ENCODE measurements at places on chromosomes 4 and X.
A peak's percentile ranks its signal among the peaks of the same experiment; 100 is the strongest.

- DNase-seq, result no peak
Observed at GRCh38 chr4:26931451-26931850, 70.8 kb downstream of the STIM2 start.

DNA sequence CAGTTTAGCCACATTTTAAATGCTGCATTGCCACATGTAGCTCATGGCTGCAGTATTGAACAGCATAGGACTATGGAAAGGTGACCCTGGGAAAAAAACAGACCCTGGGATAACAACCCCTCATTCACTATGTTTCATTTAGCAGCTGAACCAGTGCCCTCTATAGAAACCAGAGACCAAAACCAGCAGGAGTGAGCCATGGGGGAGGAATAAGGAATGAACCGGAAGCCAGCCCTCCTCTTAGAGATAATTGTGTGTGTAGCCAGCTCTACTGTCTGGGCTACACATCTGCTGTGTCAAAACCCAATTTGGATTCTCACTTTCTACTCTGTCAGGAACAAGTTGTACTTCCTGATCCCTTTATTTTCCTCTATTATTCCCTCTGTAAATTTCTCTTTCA lies 158.5 kb upstream of the S100G start:
- no peak for DNase-seq

DNA sequence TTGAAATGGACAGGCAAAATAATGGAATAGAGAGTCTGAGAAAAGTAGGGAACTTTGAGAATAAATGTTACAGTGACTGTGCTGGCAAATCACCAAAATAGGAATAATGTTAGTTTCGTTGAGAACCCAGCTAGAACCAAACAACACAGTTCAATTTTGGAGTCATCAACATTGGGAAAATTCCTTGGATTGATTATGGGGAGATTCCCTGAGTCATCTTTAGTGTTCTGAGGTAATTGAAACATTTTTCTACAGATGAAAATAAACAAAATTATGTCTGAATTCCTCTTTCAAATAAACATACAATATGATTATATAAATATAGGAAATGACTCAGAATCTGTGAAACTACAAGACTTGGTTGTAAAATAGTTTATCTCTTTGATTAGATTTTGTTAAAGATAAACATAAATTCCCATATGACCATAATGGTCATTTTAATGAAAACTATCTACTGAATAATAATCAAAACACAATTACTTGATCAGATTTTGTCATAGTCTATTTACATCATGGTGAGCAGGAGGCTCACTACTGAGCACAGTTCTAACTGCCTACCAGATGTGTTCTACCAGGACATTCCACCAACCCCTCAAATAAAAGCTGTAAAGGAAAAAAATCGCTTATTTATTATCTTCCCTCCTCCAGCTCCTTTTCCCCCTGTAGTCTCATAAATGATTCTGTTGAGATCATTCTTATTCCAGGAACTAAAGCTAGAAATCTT lies 51.4 kb upstream of the GABRA2 start:
- no peak for DNase-seq

DNA sequence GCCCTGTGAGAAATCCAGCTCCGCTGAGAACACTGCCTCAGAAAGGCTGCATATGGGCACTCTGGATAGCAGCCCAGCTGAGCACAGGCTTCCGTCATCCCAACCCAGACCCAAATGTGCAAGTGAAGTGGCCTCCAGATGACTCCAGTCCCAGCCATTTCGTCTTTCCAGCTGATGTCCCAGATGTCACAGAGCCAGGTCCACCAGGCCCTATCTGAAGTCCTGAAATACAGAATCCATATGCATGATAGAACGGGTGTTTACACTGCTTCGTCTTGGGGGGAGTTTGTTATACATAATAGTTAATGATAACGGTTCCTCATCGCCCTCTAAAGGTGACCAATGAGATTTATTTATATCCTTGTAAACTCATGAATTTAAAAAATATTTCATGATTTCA lies 72.6 kb upstream of the TRIM2 start:
- DNase-seq, result no peak

DNA sequence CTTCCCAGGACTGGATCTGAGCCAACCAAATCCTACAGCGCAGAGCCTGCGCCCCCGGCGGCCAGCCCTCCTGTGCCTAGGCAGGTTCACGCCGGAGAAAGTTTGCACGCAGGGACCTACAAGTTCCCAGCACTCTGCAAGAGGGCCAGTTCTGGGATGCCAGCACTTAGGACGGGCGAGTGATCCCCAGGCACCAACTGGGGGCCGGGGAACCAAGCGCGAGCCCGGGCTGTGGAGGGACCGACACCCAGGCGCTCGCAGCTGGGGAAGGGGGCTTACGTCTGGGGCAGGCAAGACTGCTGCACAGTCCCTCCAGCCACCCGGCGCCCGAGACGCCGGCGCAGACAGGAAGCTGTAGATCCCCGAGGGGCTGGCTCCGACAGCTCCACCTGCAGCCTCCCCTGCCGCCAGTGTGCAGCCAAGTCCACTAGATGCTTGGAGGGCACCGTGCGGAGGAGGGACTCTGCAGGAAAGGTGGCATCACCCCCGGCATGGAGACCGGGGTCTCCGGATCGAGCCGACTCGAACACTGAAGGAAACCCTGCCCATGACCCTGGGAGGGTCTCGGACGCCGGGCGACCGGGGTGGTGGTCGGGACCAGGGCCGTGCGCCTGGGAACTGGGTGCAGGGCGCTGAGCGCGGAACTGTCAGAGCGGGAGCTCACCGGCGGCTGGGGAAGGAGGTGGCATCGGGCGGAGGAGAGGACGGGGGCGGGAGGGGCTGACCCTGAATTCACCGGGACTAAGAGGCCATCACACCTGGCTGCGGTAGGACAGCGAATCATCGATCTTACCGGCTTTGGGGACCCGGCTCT lies 566 bp downstream of the CORIN start:
- DNase-seq, result peak; percentile 40

DNA sequence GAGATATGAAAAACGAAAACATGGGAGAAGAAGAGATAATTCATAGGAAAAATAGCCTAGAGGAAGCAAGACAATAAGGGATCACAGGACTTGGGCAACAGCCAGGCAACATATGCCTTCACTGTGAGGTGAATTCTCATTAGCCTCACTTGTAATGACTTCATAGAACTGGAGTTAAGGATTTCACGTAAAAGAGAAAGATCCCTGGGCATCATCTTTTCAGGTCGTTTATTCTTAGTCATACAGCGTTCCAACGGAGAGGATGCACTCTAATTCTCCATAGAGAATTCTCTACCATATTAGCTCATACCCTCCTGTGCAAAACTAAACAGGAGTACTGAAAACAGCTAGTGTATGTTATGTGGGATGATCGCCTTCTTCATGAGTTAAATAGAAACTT lies 1.4 kb downstream of the PRKG2 start:
- no peak for DNase-seq

- DNase-seq, result no peak
Observed at GRCh38 chrX:84715315-84715714, 213.1 kb upstream of the HDX start.

GRCh38 chrX:123590842-123591486 lies 141.9 kb downstream of the THOC2 start:
- DNase-seq, result peak; percentile 22

GRCh38 chr4:3423952-3424351 lies 17.8 kb upstream of the HGFAC start:
- no peak for DNase-seq

DNA sequence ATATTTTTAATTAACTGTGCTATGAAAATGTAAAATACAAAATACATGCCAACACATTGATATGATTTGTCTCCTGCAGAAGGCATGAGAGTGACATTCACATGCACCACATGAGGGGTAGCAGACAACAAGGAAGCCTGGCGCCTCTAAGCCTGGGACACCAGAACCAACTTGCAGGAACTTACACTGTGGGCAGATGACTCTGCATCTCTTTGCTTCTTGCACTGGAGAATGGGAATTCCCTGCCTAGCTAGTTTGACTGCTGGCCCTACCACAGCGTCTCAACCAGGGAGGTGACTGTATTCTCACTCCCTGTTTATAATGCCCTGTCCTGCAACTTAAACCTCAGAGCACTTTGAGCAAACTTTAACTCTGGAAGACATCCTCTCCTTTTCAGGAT lies 40.5 kb downstream of the PAGE2 start:
- DNase-seq, result no peak

DNA sequence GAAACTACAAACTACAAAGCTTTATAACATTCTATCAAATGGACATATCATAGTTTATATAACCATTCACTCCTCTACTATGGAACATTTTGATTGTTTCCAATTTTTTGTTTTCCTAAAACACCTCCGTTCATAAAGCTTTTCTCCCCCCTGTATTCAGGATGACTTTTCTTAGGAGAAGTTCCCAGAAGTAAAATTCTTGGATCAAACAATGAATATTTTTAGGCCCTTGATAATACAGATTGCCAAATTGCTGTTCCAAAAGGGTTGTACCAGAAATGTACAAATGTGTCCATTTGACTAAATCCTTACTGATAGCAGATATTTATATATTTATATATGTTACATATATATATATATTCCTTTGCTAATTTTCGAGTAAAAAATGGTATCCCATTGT lies 77.8 kb downstream of the GPC3 start:
- DNase-seq, result no peak

DNA sequence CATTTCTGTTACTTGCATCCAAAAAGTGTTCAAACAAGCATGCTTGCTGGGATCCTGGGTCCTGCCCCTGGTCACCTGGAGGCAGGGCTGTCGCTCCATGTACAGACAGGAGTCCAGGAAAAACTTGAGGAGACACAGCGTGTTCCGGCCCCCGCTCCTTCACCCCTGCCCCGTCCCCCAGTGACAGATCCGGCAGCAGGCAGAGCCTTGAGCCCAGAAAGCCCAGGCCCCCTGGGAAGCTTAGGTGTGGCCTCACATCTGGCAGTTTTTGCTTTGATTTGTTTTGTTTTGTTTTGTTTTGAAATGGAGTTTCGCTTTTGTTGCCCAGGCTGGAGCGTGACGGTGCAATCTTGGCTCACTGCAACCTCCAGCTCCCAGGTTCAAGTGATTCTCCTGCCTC lies 67.0 kb downstream of the TRMT44 start:
- no peak for DNase-seq

GRCh38 chr4:155758481-155759371 lies at the start of gene GUCY1B1:
Gene GUCY1B1 (plus strand): TSS chr4:155759021. CDS start chr4:155759141, 120 bp downstream.
- DNase-seq, result peak; percentile 78

GRCh38 chr4:25172961-25173915 lies 13.0 kb upstream of the SEPSECS start:
- no peak for DNase-seq

DNA sequence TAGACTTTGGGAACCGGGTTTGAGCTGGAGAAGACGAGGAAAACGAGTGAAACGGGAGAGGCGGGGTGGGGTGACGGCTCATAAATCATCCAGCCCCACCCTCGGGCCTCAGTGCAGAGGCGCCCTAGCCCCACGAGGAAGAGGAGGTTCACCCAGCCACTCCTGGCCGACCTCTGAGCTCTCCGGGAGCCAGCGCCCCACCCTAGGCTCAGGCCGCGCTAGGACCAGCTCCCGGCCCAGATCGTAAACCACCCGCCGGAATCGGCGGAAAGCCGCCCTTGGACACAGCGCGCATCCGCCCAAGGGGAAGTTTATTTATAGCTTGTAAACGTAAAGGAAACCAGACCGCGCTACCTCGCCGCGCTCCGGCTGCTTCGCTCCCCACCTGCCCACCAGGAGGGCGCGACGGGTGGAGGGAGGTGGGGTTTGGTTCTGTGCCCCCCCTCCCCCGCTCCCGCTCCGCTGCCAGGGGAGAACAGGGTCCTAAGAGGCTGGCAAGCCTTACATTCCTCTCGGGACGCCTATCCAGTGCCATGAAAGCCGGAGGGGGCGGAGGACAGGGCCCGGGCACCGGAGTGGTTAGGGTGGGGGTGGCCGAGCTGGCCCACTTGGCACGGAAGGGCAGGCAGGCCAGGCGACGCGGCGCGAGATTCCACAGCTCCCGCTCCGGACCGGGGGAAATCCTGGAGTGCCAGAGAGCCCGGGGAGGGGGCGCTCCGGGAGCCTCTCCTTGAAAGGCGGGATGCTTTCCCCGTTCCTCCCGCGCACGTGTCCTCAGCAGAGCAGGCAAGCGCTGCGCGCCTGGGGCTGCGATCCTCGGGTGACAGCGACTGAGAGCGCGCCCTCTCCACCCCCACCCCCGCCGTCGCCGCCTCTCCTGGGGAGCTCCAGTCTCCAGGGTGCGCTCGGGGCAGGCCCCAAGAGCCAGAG lies 84.2 kb downstream of the BCOR start:
- DNase-seq, result peak; percentile 62

- no peak for DNase-seq
Observed at GRCh38 chrX:130746709-130747342, 156.2 kb downstream of the ENOX2 start.

DNA sequence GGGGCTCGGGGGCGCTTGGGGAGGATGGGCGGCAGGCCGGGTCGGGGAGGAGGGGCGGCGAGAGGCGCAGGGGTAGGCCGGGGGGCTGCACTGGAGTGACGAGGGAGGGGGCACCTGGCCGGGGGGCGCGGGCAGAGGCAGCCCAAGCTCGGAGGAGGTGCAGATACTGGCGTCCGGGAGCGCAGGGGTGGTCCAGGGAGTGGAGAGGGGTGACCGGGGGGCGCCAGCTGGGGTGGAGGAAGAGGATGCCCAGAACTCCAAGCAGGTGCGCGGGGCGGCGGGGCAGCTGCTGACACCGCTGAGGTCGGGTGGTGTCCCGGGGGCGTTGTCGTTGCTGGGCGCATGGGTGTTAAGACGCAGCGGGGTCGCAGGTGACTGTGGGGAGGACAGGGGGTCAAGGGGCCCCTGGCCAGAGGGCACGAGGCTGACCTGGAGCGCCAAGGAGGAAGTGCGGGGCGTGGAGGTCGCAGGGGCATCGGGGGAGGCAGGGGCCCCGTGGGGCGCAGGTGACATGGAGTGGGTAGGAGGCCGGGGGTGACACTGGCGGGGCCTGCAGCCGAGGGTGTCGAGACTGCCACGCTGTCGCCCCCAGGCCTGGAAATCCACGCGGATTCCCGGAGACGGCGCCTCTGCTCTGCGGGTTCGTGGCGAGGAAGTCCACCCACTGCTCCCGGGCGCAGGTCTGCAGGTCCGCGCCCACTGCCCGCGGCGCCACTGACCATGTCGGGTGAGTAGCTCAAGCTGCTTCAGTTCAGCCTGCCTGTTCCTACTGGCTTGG lies 928 bp downstream of the GYG2 start:
- no peak for DNase-seq

DNA sequence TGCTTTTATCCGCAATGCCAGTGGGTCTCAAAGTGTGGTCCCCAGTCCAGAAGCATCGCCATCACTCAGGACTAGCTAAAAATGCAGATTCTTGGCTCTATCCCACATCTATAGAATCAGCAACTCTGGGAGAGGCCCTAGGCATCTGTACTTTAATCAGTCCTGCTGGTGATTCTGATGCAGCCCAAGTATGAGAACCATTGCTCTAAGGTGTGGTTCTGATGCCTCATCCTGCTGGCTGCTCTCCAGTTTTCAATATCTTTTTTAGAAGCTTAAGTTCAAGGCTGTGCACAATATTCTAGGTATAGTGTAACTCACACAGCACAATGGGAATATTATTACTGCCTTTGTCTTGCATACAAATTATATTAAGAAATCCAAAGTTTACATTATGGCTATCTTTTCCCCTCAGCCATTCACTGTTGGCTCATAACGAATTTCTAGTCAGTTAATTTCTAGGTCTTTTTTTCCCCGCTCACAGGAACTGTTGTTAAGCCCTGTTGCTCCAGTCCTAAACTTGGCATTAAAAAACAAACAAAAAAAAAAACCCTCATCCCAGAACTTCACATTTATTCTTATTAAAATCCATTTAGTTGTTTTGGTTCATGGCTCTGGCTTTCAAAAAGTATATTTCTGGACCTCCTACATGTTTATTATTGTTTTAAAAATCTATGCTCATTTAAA lies 109.1 kb downstream of the PHEX start:
- no peak for DNase-seq

- no peak for DNase-seq
Observed at GRCh38 chr4:166318810-166319525, 445.9 kb downstream of the TLL1 start.

- DNase-seq, result no peak
Observed at GRCh38 chr4:144584428-144584827, 61.5 kb upstream of the HHIP start.

Data from activated CD4-positive, alpha-beta T cell treated with anti-CD3 and anti-CD28 coated beads, Interleukin-2, Interleukin-6, amounts not matched to agents 100 ng/mL and 50 ng/mL, durations not matched to agents 16 hours and 8 hours (primary cell).